ENCODE measurements at places on chromosomes 11 and 22.

DNA sequence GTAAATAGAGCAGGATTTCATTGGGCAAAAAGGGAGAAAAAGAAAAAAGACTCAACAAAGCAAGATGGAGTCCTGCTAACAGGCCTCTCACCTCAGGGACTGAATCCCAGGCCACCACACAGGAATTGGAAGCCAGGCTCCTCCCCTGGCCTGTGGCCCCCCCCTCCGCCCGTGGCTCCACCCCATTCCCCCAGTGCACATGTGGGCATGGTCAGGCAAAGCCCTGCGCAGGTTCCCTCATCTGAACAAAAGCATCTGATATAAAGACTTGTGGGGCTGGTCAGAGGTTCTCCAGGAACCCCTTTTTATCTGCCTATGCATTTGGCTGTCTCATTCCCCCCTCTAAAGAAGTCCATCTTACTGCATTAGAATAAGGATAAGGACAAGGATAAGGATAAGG, 46.0 kb upstream of the PAK1 start:
- DNase-seq = no peak

- no peak for DNase-seq
Observed at GRCh38 chr22:45226503-45227186, 14.0 kb downstream of the KIAA0930 start.

GRCh38 chr11:100182350-100182749, 504.7 kb upstream of the ARHGAP42 start:
- no peak for DNase-seq

GRCh38 chr22:29041408-29041807, 20.2 kb downstream of the C22orf31 start:
- no peak for DNase-seq

GRCh38 chr11:26847977-26848376, 126.1 kb upstream of the SLC5A12 start:
- no peak for DNase-seq

GRCh38 chr11:45031912-45032519, 81.3 kb upstream of the TP53I11 start:
- no peak for DNase-seq

DNA sequence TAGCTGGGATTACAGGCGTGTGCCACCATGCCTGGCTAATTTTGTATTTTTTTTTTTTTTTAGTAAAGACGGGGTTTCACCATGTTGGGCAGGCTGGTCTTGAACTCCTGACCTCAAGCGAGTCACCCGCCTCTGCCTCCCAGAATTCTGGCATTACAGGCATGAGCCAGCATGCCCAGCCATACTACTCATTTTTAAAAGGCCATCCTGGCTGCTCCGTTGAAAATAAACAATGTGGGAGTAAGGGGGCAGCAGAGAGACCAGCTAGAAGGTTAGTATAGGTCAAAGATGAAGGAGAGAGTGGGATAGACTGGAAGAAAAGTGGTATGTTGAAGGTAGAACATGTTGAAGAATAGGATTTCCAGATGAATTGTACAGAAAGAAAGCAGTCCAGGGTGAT, 17.6 kb upstream of the LIN7C start:
- no peak for DNase-seq

DNA sequence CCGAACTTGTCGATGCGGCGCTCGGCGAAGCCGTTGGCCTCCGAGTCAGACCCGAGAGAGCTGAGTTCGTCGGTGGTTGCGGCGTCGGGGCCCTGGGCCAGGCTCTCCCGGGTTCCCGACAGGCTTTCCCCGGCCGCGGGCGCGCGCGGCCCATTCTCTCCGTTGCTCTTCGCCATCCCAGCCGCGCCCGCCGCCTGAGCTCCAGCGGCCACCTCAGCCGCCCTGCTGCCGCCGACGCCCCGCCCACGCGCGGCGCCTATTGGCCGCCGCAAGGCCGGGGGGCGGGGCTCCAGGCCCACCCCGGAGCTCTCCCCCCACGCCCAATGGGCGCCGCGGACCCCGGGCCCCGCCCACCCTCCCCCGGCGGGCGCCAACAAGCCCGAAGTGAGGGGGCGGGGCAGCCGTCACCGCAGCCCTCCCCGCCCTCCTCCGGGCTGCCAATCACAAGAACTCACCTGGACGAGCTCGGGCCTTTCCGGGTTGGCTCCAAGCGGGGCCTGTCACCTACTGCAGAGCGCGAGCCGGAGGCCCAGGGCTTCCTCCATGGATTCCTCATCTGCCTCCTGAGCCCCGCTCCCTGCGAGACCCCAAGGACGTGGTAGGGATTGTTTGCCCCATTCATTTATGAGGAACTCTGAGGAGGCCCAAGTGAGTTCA, at the start of gene TBC1D10A:
Gene TBC1D10A, minus strand, starts transcription at position 236 of the 657 bp plus-strand sequence. Its CDS starts 60 bp downstream, at position 176.
- peak; percentile 74 for DNase-seq

DNA sequence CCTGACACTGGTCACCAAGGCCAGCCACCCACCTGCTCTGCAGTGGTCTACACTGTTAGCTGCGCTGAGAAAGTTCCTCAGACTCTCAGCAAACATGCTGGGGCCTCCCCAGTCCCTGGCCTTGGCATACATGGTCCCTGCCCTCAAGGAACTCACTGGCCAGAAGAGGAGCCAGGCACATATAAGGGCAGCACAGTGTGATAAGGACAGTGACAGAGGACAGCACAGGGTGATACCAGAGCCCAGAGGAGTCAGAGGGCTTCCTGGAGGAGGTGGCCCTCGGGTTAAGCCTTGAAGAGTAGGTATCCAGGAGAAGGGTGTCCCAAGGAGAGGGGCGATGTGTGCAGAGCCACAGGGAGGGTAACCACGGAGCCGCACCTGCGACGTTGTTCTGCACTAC, 624 bp downstream of the ART1 start:
- no peak for DNase-seq

- no peak for DNase-seq
Observed at GRCh38 chr22:25452116-25452700, 112.3 kb upstream of the GRK3 start.

- no peak for DNase-seq
Observed at GRCh38 chr22:50710886-50711285, 27.1 kb upstream of the ACR start.

DNA sequence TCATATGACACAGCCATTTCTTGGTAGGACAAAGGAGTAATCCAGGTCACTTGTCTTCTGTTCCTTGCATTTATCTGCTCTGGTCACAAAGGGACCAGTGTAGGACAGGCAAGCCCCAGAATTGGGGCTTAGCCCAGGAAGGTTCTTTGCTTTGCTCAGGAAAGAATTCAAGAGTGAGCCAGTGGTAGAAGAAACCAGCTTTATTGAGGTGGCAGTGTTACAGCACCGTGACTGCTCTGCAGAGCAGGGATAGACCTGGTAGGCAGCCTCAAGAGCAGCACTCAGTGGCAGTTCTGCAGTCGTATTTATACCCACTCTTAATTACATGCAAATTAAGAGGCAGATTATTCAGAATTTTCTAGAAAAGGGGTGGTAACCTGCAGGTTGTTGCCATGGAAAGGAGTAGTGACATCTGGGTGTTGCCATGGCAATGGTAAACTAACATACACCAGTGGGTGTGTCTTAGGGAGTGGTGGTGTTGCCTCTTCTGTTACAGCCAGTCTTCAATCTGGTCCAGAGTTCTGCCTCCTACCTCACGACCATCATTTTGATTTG, 84.9 kb upstream of the RAB1B start:
- DNase-seq = no peak

- DNase-seq = no peak
Observed at GRCh38 chr11:116510166-116510565, 262.6 kb downstream of the BUD13 start.

GRCh38 chr11:28420099-28420498, 311.9 kb downstream of the METTL15 start:
- DNase-seq = no peak

DNA sequence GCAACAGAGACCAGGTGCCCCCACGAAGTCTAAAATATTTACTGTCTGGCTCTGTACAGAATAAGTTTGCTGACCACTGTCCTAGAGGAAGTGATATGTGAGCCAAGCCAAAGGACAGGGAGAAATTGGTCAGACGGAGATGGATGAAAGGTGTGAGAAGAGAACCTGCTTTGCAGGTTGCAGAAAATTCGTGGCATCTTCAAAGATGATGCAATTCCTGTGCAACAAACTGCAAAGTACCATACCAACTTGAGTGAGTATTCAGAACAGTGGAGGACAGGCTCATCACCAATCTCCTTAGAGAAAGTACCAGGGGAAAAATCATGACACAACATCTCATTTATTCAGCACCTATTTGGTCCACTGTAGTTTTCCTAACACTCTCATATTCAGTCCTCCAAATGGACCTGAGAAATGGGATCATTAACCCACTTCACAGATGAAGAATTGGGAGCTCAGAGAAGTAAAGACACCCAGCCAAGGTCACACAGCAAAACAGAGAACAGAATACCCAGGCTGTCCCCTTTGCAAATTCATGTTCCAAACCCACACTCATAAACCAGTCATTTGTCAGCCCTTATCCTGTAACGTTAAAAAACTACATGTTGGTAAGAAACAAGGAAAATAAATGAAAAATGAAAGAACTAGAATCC, 536.8 kb downstream of the MIAT start:
- no peak for DNase-seq

GRCh38 chr22:37141971-37142370, 7.7 kb downstream of the IL2RB start:
- DNase-seq = no peak
